PC-3 (cell line): ENCODE measurements at places on chromosomes 16 and 17. TPM values are rescaled to one million over a fixed set of nuclear protein-coding genes. Genes with fewer than 3 reads are reported as not detected.

DNA sequence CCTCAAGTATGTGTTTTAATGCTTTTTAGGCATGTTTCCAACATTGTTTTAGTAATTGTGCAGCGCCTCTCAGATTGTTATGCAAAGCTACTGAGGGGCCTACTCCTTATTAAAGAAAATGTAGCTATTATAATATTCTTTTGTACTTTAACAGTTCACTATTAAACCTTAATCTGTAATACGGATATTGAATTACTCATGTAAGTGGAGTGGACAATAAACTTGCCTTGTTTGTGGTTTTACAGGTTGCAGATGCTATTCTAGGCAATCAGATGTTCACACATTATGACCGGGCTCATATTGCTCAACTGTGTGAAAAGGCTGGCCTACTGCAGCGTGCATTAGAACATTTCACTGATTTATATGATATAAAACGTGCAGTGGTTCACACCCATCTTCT is 41.0 kb downstream of the PTRH2 start:
- H3K27me3 ChIP-seq, result no peaks in the 10 kb centered on the region
- peaks cover 59% of the 10 kb centered on the region for H3K4me1 ChIP-seq

- no peak overlapping the region for H3K4me3 ChIP-seq
- H3K4me1 ChIP-seq, result no peaks in the 10 kb centered on the region
- H3K27ac ChIP-seq, result no peak overlapping the region
- peaks cover 17% of the 10 kb centered on the region for H3K36me3 ChIP-seq
- no peak for DNase-seq
Observed at GRCh38 chr16:24820522-24820921, 25.2 kb upstream of the SLC5A11 start.

DNA sequence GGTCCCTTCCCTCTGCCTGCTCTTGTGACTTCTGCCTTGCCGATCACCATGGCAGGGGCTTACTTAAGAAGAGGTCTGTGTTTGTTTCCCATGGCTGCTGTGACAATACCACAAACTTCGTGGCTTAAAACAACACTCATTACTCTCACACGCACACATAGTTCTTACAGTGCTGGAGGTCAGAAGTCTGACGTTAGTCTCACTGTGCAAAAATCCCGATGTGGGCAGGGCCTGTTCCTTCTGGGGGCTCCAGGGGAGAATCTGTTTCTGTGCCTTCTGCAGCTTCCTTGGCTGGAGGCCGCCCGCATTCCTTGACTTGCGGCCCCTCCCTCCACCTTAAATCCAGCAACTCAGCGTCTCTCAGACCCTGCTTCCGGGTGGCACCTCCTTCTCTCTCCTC is 249.2 kb upstream of the GSE1 start:
- no peak overlapping the region for H3K27ac ChIP-seq
- H3K36me3 ChIP-seq, result no peaks in the 10 kb centered on the region
- no peaks in the 10 kb centered on the region for H3K4me1 ChIP-seq
- no peaks in the 10 kb centered on the region for H3K27me3 ChIP-seq
- H3K4me3 ChIP-seq, result no peak overlapping the region

DNA sequence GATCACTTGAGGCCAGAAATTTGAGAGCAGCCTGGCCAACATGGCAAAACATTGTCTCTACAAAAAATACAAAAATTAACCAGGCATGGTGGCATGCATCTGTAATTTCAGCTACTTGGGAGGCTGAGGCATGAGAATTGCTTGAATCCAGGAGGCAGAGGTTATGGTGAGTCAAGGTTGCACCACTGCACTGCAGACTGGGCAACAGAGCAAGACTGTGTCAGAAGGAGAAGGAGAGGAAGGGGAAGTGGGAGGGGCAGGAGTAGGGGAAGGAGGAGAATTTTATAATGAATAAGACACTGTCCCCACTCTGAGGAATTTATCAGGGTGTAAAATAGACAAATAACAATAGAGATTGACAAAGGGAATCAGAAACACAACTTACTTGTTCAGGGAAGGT is 440.6 kb upstream of the DYNLRB2 start:
- no peaks in the 10 kb centered on the region for H3K27me3 ChIP-seq
- H3K4me3 ChIP-seq, result no peak overlapping the region
- H3K27ac ChIP-seq, result no peak overlapping the region
- H3K4me1 ChIP-seq, result peaks cover 6% of the 10 kb centered on the region; the same call in 1 of the 2 replicates
- DNase-seq, result no peak

- no peaks in the 10 kb centered on the region for H3K27me3 ChIP-seq
- no peak overlapping the region for H3K4me3 ChIP-seq
- H3K27ac ChIP-seq, result no peak overlapping the region
Observed at GRCh38 chr16:23408823-23409298, 44.1 kb downstream of the COG7 start.

GRCh38 chr16:27543801-27544200 is 5.9 kb downstream of the GTF3C1 start:
- peaks cover 29% of the 10 kb centered on the region for H3K36me3 ChIP-seq
- DNase-seq, result no peak
- no peaks in the 10 kb centered on the region for H3K27me3 ChIP-seq
- H3K4me3 ChIP-seq, result no peak overlapping the region

DNA sequence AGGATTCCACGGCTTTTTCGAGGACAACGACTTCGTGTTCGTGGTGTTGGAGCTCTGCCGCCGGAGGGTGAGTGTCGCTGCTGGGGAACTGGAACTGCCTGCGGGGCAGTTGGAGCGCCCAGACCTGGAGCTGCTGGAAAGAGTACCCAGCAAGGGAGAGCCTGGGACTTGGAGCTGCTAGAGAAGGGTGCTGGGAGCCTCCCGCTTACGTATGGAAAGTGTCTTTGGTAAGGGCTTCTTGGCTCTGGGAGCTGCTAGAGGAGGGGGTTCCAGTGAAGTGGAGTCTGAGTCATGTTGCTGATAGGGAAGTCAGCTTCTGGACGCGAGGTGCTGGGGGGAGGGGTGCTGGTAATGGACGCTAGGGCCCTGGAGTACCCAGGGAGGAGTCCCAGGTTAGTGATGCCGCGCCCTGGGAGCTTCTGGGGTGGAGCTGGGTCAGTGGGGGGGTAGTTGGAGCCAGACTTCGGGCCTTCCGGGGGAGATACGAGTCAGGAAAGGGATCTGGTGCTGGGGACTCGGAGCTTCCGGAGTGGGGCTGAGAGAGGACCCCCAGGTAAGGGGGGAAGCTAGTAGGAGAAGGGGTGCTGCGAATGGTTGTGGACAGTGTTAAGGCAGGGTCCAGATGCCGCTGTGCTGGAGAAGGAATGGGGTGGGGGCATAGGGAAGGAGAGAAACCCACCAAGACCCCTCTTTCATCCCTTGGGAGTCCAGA is 741 bp downstream of the PLK1 start:
- H3K4me3 ChIP-seq, result peak overlapping the region; percentile 100
- peaks cover 23% of the 10 kb centered on the region; the same call in 1 of the 2 replicates for H3K36me3 ChIP-seq

- H3K27me3 ChIP-seq, result no peaks in the 10 kb centered on the region
- H3K4me3 ChIP-seq, result peak overlapping the region; percentile 72
- DNase-seq, result no peak
- H3K27ac ChIP-seq, result no peak overlapping the region
- peaks cover 6% of the 10 kb centered on the region; the same call in 1 of the 2 replicates for H3K4me1 ChIP-seq
Observed at GRCh38 chr16:66605979-66606751, 1.7 kb downstream of the CMTM3 start.

GRCh38 chr17:3964203-3965117 is at the start of gene ATP2A3:
ATP2A3 (minus strand) TSS chr17:3964437; CDS start chr17:3964291, 146 bp downstream.
- peaks cover 16% of the 10 kb centered on the region for H3K4me1 ChIP-seq
- H3K27ac ChIP-seq, result no peak within 1 kb of the TSS
- H3K36me3 ChIP-seq, result no peaks in the 10 kb centered on the region
- H3K27me3 ChIP-seq, result no peaks in the 10 kb centered on the region

- no peak overlapping the region for H3K27ac ChIP-seq
- H3K36me3 ChIP-seq, result no peaks in the 10 kb centered on the region
- H3K4me3 ChIP-seq, result no peak overlapping the region
- H3K4me1 ChIP-seq, result no peaks in the 10 kb centered on the region
- no peak for DNase-seq
Observed at GRCh38 chr16:86085161-86085611, 186.2 kb downstream of the IRF8 start.

DNA sequence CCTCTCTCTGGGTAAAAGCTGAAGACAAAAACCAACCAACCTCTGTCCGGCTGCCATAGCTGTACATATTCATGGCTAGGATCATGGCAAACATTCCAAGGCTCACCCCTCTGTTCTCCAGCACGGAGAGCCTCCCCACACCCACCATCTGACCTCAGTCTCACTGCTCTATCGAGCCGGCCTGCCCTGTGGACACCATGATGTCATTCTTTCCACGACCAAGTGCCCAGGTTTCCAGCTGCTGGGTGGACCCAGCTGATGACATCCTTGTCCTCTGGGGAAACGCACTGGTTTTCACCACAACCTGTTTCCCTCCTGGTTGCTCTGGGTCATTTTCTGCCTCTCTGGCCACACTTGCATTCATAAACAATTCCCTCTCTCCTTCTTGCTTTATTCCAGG is 67.7 kb downstream of the NDEL1 start:
- no peak overlapping the region for H3K27ac ChIP-seq
- no peak for DNase-seq
- no peaks in the 10 kb centered on the region for H3K4me1 ChIP-seq

DNA sequence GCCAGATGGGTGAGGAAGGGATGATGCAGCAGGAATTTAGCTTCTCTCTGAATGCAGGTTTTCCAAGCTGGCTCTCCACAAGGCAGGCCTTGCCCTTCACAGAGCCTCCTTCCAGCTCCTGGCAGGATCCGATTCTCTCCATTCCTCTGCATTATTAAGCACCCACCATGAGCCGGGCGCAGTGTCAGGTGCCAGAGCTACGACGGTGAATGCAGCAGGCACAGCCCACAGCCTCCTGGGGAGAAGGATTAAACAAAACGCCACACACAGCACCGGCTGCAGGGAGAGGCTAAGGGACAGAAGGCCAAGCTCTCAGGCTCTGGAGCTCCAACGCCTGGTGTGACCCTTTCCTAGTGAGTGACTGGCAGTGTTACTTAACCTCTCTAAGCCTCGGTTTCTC is 7.1 kb upstream of the MT2A start:
- peaks cover 22% of the 10 kb centered on the region for H3K4me1 ChIP-seq
- no peak overlapping the region for H3K4me3 ChIP-seq
- no peaks in the 10 kb centered on the region for H3K27me3 ChIP-seq
- H3K27ac ChIP-seq, result no peak overlapping the region
- H3K36me3 ChIP-seq, result no peaks in the 10 kb centered on the region

DNA sequence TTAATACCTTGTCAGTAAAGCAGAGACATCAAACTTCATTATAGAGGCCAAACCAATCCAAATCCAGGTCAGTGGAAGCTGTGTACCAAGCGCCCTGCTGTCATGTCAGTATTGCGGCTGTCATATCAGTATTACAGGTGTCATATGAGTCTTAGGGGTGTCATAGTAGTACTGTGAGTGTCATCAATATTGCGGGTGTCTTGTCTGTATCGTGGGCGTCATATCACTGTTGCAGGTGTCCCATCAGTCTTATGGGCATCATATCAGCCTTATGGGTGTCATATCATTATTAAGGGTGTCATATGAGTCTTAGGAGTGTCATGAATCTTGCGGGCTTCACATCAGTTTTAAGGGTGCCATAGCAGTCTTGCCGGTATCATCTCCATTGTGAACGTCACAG is 6.0 kb upstream of the PRDM7 start:
- no peaks in the 10 kb centered on the region for H3K4me1 ChIP-seq
- no peak overlapping the region for H3K27ac ChIP-seq
- no peak overlapping the region for H3K4me3 ChIP-seq
- no peaks in the 10 kb centered on the region for H3K36me3 ChIP-seq
- DNase-seq, result no peak

GRCh38 chr17:75289832-75290337 is 652 bp upstream of the SLC25A19 start:
- H3K4me1 ChIP-seq, result peaks cover 12% of the 10 kb centered on the region
- DNase-seq, result peak; percentile 59
- peaks cover 10% of the 10 kb centered on the region for H3K36me3 ChIP-seq
- no peaks in the 10 kb centered on the region for H3K27me3 ChIP-seq
- H3K27ac ChIP-seq, result peak overlapping the region; percentile 68

GRCh38 chr16:72989579-72990551 is 58.1 kb downstream of the ZFHX3 start:
- no peaks in the 10 kb centered on the region for H3K27me3 ChIP-seq
- DNase-seq, result peak; percentile 94
- peak overlapping the region; percentile 61 for H3K4me3 ChIP-seq
- no peaks in the 10 kb centered on the region for H3K36me3 ChIP-seq
- H3K4me1 ChIP-seq, result peaks cover 51% of the 10 kb centered on the region
- peak overlapping the region; percentile 99 for H3K27ac ChIP-seq

DNA sequence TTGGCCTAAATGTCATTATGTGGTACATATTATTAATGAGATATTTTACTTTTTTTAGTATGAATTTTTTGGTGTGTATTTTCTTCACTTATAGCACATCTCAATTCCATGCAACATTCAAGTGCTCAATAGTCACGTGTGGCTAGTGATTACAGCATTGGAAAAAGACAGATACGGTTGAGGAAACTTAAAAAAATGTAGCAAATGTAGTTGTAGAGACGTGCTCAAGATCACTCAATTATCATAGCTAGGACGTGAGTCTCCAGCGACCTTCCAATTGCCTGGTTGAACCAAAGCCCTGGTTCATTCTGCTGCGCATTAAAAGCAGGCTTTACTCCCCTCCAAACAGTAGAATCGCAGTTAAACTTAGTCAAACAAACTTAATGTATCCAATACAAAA is 1.2 kb upstream of the LIG3 start:
- no peaks in the 10 kb centered on the region for H3K27me3 ChIP-seq
- H3K4me1 ChIP-seq, result peaks cover 27% of the 10 kb centered on the region
- no peak for DNase-seq
- no peak overlapping the region; the same call in 1 of the 2 replicates for H3K4me3 ChIP-seq

- no peak overlapping the region for H3K27ac ChIP-seq
- no peak for DNase-seq
- H3K4me3 ChIP-seq, result no peak overlapping the region
- H3K4me1 ChIP-seq, result no peaks in the 10 kb centered on the region
Observed at GRCh38 chr17:68569346-68569745, 31.8 kb downstream of the FAM20A start.

DNA sequence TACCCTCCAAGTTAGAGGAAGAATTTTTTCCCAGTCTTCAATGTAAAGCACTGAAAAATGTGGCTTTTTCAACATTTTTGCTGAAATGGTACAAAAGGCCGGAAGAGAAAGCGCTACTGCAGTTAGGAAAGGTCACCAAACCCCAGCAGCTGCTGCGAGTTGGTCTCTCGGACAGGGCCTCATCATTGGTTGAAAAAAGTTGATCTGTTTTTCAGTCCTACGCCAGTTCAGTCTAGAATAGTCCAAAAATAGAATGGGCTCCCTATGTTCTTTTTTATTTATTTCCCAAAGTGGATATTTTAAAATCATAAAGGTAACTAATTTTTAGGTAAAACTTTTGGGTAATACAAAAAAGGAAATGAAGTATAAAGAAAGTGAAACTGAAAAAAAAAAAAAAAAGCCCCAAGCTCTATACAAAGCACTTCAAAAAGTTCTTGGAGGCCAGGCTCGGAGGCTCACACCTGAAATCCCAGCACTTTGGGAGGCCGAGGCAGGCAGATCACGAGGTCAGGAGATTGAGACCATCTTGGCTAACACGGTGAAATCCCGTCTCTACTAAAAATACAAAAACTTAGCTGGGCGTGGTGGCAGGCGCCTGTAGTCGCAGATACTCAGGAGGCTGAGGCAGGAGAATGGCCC is 17.4 kb downstream of the ADAP2 start:
- no peak overlapping the region for H3K4me3 ChIP-seq
- no peaks in the 10 kb centered on the region for H3K36me3 ChIP-seq
- H3K4me1 ChIP-seq, result no peaks in the 10 kb centered on the region
- no peak for DNase-seq
- no peak overlapping the region for H3K27ac ChIP-seq

The RBFOX1 gene
- total RNA-seq, result not detected in 2 replicates

The CDH3 gene
- total RNA-seq, result 102 and 109 TPM in 2 replicates

The ALOX12B gene
- 0.55 and 1.2 TPM in 2 replicates for total RNA-seq

The NOG gene
- 23.9 and 30.6 TPM in 2 replicates for total RNA-seq

The FTO gene
- total RNA-seq, result 27.0 and 32.7 TPM in 2 replicates

The CCL4L2 gene
- total RNA-seq, result not detected in 2 replicates

The OR2C1 gene
- total RNA-seq, result not detected in 2 replicates

The DNAH9 gene
- 0.11 TPM in 1 of 2 replicates, not detected in the other for total RNA-seq

The AFMID gene
- total RNA-seq, result 53.1 and 58.9 TPM in 2 replicates

The GNG13 gene
- total RNA-seq, result not detected in 2 replicates

The C16orf46 gene
- total RNA-seq, result 0.73 TPM in 1 of 2 replicates, not detected in the other

The VPS35L gene
- 2.9 and 9.1 TPM in 2 replicates for total RNA-seq

The KRTAP3-1 gene
- 1.6 TPM in 1 of 2 replicates, not detected in the other for total RNA-seq

The SLC16A6 gene
- 1.2 and 1.4 TPM in 2 replicates for total RNA-seq

The TEX14 gene
- total RNA-seq, result 0.12 and 0.29 TPM in 2 replicates
